ENCODE measurements at places on chromosomes 7 and 10.
A peak's percentile ranks its signal among the peaks of the same experiment; 100 is the strongest.

- no peak for DNase-seq
These were observed 1.1 kb downstream of the GRID1 start for GRCh38 chr10:86365346-86366032.

DNA sequence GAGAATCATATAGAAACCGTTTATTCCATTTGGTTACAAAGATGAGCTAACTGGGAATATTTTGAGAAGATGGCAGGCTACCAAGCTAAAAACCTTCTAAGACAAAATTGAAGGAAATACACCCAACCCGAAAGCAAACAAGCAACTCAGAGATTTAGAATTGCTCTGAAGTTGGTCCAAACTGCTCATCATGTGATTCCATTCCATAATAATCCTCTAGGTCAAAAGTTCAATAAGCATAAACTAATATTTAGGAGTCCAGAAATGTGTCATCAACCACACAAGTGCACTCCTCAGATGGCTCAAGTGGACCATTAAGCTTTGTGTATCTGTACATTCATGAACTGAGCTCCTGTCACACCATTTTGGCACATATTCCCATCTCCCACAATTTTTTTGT is 28.7 kb downstream of the DGKI start:
- no peak for DNase-seq

- no peak for DNase-seq
These were observed 118.7 kb downstream of the PARD3 start for GRCh38 chr10:34696423-34696822.

GRCh38 chr10:3363311-3364045 is 190.9 kb upstream of the PITRM1 start:
- DNase-seq: no peak

DNA sequence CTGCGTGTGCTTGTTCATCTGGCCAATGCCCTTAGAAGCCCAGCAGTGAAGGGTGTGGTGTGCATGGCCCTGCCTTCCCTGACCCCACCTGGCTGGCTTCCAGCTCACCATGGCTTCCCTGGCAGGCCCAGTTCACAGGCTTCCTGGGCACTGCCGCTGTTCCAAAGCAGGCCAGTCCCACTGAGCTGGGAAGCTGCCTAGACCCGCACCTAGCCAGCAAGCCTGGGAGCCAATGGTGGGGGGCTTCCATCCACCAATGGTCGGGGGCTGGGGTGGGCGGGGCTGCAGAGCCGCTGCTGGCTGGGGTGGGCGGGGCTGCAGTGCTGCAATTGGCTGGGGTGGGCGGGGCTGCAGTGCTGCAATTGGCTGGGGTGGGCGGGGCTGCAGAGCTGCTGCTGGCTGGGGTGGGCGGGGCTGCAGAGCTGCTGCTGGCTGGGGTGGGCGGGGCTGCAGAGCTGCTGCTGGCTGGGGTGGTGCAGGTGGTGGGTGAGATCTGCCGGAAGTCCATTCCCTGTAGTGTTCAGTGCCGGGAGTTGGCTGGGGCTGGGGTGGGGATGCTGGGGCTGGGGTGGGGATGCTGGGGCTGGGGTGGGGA is 12.4 kb downstream of the CALY start:
- peak; percentile 72 for DNase-seq

DNA sequence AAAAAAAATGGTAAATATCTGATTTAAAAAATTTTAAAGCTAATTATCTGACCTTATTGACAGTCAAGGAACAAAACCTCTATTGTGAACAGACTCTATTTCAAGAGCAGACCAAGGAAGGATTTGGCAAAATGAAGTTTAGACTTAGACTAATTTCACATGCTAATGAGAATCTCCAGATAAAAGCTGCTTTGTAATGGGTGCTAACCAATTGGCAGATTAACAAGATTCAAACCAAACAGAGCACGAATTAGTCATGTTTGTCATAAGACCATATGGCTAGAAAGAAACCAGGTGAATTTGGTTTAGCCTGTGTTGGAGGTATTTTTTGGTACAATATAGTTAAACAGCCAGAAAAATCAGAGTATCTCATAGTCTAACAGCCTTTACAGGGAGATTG is 429.1 kb upstream of the NFE2L3 start:
- DNase-seq: no peak

DNA sequence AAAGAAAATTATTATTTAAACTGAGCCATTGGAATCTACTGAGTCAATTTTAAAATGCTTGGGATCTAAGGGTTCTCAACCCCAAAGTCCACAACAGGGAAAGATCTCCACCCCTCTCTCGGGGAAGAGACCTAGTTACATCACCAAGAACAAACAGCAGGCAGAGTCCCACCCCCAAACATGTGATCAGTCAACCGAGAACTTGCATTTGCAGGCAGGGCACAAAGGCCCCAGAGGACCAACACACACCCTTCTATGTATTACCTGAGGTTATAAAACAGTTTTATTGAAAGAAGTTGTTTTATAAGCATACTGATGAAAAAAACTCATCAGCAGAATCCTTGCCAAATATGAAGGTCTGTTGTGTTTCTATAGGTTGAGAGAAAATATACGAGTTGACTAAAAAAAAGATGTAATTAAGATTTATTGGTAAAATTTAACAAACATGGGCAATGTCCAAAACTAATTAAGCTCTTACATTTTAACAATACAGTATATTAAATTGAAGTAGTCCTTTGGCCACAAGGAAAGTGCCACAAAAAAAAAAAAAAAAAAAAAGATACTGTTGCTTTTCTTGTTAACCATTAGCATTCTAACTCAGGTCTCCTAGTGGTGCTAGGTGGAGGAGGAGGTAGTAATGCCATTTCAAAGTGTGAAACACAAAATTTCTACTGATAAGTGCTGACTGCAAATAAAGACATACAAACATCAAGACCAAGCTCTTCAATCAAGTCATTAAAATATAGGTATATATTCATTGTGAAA is 975 bp upstream of the USP54 start:
- peak; percentile 40 for DNase-seq

DNA sequence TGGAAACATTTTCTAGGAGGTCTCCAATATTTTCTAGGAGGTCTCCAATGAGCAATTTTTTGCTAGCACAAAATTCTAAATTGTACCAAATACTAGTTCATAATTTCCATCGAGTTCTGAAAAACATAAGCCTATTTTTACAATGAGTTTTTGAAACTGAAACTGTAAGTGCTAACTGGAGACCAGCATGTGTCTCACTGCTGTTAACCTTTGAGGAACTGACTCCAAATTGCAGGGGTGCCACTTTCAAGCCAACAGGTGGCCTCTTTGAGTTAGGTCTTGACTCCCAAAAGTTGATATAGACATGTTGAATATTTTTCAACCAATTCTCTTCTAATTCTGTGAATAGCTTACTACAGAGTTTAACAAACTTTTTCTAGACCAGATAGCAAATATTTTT is 58.8 kb downstream of the CAV1 start:
- DNase-seq: peak; percentile 37

DNA sequence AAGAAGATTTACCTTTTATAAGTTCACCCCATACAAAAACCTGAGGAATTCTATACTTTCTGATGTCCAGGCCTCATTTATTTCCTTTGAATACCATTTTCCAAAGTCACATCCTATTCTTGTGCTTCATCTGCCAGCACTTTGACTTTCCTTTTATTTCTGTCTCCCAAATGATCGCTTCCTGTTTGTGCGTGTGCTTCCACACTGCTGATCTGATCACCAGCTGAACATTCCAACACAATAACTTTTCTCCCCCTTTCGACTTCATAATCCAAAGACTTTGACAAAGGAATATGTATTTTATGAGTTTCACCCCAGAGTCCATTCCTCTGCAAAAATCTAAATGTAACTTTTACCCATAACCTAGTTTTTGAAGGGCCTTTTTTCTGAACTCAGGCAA is 3.1 kb downstream of the ELAPOR2 start:
- DNase-seq: no peak

DNA sequence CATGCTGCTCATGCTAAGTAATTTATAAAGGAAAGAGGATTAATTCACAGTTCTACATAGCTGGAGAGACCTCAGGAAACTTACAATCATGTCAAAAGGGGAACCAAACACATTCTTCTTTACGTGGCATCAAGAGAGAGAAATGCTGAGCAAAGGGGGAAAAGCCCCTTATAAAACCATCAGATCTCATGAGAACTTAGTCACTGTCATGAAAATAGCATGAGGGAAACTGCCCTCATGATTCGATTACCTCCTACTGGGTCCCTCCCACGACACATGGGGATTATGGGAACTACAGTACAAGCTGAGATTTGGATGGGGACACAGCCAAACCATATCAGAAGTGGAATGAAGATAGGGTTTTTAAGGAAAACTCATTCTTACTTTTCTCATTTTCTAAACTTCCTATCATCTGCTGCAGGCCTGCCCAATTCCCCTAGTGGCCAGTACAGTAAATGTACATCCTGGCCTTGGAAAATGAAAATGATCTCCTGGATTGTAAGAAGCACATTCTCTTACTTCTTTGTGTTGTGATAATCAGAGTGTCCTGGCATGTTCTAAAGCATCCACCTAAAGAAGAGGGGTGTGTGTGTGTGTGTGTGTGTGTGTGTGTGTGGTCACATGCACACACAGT is 421.5 kb downstream of the LRMDA start:
- no peak for DNase-seq

DNA sequence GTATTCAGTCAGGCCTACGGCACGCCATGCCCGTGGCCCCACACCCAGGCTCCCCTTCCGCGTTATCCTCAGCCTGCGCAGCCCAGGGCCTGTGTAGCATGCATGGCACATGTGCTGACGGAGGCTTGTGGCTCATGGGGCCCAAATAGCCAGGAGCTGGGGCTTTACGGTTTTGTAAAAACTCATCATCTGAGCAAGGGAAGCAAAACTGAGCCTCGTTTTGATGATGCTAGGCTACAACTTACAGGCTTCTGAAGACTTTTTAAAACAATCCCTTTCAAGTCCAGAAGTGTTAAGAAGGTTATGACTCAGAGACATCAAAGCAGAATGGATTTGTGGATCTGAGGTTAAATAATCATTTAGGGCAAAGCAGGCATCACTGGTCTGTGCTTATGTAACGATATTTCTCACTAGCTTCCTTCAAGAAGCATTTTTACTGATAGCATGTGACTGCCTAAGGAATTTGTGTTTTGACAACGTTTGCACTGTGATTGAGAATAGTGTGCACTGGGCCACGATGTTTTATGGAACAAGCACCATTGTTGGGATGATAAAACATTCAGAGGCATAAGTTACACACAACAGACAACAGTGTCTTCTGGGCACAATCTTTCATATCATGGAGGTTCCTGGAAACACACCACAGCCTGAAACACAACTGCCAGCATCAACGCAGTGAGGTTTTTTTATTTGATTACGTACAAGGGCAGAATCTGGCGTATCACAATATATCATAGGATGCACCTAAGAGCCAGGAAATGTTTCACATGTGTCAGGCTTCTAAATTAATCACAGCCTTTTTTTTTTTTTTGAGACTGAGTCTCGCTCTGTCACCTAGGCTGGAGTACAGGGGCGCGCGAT is 274.3 kb downstream of the CCDC3 start:
- DNase-seq: no peak

DNA sequence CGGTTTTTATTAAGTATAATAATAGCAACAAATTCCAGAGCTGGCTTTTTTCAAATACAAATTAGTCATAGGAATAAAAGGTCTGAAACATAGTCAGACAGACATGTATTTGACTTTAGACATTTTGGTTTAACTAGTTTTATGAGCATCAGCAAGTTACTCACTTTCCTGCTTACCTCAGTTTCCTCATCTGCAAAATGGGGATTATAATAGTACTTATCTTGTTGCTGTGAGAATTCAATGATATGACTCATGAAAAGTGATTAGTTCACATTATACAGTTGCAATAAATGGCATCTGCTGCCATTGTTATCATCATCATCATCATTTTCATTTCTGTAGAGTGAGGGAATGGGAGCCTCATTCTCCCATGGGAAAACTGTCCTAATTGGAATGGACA is 33.5 kb downstream of the ACTA2 start:
- no peak for DNase-seq

DNA sequence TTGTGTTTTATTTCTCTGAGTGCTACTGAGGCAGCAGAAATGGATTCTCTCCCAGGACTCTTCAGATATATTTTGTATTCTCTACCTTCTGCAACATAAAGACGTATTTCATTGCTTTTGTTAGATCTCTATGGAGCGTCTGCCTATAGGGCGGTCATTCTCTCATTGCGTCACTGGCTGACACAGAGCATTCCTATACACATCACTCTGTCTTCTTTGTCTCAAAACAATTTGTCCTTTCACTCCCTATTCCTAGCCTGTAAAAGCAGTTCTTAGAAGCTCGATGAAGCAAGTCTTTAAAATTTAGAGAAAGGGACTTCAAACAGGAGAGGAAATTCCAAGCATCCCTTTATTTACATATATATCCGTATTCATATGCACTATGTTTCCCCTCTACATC is 120.6 kb downstream of the CPED1 start:
- DNase-seq: no peak

DNA sequence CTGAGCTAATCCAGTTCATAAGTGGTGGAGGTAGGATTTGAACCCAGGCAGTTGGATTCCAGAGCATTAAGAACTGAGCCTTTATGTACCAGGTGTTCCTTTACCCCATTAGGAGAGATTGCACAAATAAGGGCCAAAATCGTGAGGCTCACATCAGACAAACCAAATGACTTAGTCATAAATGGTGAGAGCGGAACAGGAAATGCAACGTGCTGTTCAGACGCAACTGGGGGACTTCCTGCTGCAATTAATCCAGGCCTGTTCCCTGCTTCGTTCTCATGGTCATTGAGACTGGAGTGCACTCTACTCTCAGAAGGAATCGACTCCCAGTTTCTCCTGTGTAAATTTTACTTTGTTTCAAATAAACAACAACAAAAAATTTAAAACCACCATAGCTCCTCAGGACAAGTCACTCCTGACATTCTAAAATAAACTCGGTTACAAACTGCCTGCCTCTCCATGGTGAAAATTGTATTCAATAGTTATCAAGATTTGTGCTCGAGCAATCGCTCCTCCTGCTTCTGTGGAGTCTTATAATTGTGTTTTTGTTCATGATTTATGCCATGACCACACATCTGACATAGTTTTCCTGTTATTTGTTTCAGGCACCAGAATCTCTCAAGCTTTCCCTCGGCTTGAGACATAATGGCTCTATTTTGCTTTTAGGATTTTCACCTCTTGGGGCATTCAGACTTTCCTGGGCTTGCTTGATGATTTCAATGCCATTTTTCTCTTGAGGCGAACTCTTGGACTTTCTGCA is 115.3 kb upstream of the BMPER start:
- DNase-seq: no peak

DNA sequence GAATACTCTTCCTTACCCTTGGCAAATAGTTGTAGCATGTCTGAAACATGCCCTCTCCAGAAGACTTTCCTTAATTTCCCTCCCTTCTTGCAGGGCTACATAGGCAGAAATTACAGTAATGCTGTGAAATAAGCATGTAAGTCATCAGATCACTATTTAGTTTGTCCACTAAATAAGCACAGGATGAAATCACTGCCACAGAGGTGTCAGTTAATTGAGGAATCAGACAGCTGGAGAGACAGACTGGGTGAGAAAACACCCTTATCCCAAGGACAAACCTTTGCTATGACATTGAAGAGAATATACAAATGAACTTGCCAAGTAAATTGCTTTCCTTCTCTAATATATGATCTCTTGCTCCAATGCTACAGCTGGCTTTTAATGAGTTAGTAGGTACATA is 129.3 kb downstream of the CHRM2 start:
- no peak for DNase-seq

- DNase-seq: no peak
These were observed 38.2 kb upstream of the JAKMIP3 start for GRCh38 chr10:132027423-132027983.

Data from GM19239 (cell line).